HT1080 (cell line): ENCODE measurements at places on chromosomes 1 and 21. TPM values are rescaled to one million over a fixed set of nuclear protein-coding genes. Genes with fewer than 3 reads are reported as not detected.

Gene RHCE
- total RNA-seq: 0.16 TPM in 1 of 2 replicates, not detected in the other

Gene B3GALT2
- not detected in 2 replicates for total RNA-seq

Gene DNALI1
- not detected in 2 replicates for total RNA-seq

Gene BACE2
- 37.6 and 46.0 TPM in 2 replicates for total RNA-seq

Gene ANXA9
- total RNA-seq: 0.55 and 0.63 TPM in 2 replicates

Gene SLC25A33
- total RNA-seq: 11.2 and 12.4 TPM in 2 replicates

Gene DEPDC1
- 53.4 and 55.3 TPM in 2 replicates for total RNA-seq

Gene TUT4
- total RNA-seq: 21.7 and 27.9 TPM in 2 replicates

Gene BARHL2
- total RNA-seq: not detected in 2 replicates
